ENCODE measurements at places on chromosomes 11 and 22.

- no peak for DNase-seq
Measured at GRCh38 chr22:36586852-36587251, 57.9 kb upstream of the EIF3D start.

GRCh38 chr11:124759266-124760204 is 2.6 kb downstream of the ESAM start:
- no peak for DNase-seq

- DNase-seq = no peak
Measured at GRCh38 chr11:15882876-15883454, 473.4 kb downstream of the SOX6 start.

GRCh38 chr22:39129746-39130145 is 22.7 kb downstream of the CBX7 start:
- no peak for DNase-seq

- DNase-seq = no peak
Measured at GRCh38 chr11:129779342-129779741, 36.3 kb upstream of the TMEM45B start.

DNA sequence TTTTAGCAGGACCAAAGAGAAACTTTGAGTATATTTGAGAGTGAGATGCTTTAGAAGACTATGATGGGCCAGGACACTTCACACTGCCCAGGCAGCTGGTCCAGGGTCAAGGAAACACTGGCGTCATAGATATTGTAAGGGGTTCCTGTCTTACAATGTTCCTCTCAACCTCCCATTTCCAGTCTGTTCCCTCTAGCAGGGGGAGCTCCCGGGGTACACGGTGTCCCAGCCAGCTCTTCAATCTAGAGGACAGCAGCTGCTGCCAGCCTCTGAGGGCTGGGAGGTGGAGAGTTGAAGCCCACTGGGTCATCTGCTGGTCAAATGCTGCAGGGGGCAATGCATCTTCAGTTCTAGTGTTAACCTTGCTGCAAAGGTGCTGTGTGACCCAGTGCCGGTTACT is 40.7 kb upstream of the TIMP3 start:
- DNase-seq = no peak

- DNase-seq = no peak
Measured at GRCh38 chr22:44964722-44965078, 45.1 kb downstream of the PHF21B start.

DNA sequence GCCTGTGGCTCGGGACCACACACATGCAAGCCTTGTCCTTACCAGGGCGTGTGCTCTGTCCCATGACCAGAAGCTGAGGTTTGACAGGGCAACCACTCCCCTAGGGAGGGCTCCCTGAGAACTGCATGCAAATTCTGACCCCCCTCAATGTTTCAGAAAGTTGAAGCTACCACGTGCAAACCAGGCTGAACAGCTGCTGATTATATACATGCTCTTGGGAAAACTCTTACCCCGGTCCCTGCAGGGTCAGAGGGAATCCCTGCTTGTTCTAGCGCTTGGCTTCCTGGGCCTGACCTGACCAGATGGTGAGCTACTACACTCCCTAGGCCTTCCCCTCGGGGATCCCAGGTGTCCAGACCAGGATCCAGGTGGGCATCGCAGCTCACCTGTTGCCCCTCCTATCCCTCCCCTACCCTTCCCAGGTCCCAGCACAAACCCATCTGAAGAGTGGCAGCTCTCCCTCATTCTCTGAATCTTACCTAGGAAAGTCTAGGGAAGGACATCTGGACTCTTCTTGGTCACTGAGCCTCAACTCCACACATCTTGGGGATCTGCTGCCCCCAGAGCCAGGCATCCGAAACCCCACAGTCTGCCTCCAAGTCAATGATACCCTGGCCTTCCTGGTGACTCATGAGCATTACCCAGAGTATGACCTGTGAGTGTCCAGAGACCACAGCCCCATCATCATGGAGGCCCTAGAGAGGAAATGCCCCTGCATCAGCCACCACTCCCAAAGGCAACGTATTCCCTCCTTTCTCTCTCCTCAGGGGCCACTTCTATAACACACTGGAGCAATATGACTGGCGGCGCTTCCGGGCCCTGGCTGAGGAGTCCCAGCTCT is 61.5 kb downstream of the BTG4 start:
- DNase-seq = no peak

- peak; percentile 41 for DNase-seq
Measured at GRCh38 chr11:12523180-12523924, 146.0 kb downstream of the PARVA start.

DNA sequence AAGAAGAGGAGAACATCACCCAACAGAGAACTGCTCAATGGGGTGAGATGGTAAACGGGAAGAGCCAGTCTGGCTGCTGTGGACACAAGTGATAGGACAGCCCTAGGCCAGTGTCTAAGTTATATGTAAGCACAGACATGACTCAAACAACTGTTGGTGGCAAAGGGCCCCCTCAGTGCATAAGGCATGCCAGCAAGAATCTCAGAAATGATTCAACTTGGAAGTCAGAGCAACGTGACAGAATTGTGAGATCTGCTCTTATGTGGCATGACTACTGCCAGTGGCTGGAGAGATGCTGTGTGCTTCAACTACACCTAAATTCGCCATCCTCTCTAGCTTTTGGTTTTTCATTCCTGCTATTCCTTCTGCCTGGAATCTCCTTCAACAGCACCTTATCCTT is 7.4 kb downstream of the SLN start:
- DNase-seq = peak; percentile 35

DNA sequence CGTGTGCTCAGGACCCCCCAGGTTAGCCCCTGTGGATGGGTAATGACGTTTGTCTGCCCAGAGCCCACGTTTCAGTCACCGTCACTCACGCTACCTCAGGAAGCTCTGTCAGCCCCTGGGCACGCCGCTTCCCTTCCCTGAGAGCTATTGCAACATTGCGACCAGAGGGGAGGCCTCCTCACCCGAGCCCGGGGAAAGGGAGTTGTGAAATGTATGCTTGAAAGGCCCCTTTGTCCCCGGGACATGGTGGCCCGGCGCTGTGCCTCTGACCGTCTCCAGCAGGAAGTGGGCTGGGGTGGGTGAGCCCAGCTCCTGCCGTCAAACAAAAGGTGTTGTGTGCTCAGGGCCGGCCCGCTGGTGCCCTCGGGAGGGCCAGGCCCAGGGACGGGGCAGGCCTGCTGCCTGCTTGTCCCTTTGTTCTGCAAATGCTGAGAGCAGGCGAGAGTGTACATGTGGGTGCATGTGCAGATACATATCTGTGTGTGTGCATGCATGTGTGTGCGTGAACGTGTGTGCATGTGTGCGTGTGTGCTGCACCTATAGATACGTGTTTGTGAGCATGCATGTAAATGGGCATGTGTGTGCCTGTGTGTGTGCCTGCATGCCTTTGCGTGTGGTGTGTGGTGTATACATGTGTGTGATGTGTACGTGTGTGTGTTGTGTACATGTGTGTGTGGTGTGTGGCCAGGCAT is 1125.0 kb downstream of the BRD1 start:
- no peak for DNase-seq

DNA sequence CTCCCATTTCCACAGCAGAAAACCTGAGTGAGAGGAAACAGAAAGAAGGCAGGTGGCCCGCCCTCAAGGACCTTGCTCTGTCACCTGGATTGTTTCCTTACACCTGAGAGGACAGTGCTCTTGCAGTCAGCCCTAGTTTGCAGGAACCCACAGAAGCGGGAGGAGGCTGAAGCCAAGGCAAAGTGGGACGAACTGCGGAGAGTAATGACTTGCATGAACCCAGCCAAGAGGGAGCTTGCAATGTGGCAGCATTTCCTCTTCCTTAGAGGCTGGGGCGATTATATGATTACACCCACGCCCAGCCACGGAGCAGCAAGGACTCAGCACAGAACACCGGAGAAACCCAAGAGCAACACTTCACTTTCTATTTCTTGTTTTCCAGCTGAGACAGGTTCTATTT is 102.6 kb downstream of the SPON1 start:
- DNase-seq = no peak

GRCh38 chr11:94060401-94060800 is 39.2 kb downstream of the HEPHL1 start:
- DNase-seq = peak; percentile 86

- peak; percentile 80 for DNase-seq
Measured at GRCh38 chr11:47912843-47913437, 64.8 kb upstream of the NUP160 start.

DNA sequence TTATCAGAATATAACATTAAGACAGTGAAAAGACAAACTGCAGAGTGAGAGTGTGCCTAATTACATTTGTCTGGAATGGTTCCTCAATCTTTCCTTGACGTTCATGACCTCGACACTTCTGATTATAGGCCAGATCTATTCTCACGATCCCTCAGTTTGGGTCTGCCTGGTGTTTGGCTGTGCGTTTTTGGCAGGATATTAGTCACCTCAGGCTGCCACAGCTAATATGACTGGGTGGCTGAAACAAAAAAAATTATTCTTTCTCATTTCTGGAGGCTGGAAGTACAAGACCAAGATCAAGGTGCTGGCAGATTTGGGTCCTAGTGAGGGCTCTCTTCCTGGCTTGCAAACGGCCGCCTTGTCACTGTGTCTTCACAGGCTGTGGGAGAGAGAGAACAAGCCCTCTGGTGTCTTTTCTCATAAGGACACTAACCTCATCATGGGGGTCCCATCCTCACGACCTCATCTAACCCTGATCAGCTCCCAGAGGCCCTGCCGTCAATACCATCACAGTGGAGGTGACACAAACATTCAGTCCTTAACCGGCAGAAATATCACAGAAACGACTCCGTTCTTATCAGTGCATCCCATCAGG is 23.2 kb downstream of the IFITM10 start:
- DNase-seq = no peak

DNA sequence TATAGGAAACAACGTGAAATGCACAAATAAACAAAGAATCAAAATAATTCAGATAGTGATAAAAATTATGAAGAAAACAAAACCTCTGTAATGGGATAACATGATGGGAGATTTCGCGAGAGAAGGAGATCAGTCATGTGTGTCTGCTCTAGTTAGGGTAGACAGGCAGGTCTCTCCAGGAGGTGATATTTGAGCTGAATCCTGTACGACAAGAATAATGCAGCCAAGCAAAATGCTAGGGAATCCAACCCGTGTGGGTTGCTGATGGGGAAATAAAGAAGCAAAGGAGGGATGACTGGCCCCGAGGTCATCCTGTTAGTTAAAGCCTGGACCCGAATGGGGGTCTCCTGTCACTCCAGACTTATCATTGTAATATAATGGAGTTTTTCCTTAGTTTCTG is 16.0 kb downstream of the MAML2 start:
- no peak for DNase-seq

- peak; percentile 59 for DNase-seq
Measured at GRCh38 chr11:12434325-12434654, 56.9 kb downstream of the PARVA start.

DNA sequence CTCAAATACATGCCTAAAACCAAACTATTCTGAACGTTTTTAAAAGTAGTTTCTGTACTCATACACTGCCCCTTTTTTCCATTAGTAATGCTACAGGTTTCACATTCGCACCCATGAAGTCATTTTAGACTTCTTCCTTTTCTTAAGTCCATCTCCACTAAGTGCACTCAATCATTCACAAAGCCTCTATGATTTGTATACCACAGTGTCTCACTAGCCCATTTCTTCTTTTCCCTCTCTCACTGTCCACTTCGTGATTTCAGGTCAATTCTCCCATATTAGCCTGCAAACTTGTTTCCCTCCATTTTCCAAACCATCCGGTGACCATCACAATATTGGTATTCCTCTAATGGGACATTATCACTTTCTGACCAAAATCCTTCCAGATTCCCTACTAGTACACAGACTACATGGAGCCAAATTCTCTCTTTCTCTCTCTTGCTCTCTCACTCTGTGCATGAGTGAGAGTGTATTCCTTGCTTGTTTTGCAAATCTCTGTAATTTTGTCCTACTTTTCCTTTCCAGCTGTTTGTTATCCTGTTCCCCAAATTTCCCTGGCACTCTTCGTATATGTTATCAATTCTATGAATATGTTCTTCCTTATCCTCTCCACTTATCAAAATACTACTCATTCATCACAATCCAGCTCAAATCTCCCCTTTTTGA is 3.4 kb upstream of the ZC3H12C start:
- no peak for DNase-seq

DNA sequence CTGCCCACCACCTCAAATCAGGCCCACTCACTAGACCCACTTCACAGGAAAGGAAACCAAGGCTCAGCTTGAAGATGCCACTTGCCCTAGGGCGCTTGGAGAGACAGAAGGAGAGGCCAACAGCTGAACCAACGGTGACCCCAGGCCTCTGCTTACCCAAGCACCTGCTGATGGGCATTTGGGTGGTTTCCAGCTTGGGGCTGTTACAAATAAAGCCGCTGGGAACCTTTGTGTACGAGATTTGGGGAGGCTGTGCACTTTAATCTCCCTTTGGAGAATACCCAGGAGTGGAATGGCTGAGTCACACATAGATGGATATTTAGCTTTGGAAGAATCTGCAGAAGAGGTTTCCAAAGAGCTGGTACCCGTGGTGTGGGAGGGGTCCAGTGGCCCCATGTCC is 50.9 kb upstream of the LINC01488 start:
- DNase-seq = peak; percentile 52

DNA sequence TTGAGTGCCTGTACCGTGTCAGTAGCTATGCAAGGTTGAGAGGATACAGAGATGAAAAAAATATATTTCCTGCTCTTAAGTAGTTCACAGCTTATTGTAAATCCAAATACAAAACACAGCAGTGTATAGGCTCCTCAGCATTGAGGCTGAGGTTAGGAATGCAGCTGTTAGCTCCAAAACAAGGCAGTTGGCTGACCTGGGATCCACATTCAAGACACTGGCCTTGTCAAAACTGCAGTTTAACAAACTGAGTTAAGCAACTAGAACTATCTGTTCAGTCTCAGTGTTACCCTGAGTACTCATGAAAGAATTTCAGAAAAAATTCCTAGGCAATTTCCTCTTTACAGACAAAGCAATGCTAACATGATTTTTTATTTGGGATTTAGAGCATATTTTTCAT is 42.8 kb downstream of the REXO2 start:
- DNase-seq = peak; percentile 72

DNA sequence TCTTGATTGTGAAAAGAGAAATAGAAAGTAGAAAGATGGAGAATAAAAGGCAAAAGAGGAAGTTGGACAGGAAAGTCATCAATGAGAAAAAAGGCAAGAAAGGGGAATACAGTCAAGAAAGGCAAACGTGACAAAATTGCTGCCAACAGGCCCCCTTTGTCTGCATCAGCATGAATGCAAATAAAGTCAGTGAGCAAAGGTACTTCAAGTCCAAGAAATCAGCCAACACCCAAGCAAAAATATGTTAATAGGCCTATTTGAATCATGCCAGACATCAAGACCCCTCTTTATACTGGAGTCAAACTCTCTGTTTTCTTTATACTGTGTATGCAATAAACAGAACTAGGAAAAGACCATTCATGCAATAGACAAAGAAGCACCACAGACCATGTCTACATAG is 34.3 kb downstream of the GUCY1A2 start:
- DNase-seq = no peak

- DNase-seq = peak; percentile 5
Measured at GRCh38 chr11:20617346-20618005, 18.1 kb downstream of the SLC6A5 start.

All from amniotic epithelial cell (primary cell).